EH (cell line): ENCODE measurements at places on chromosomes 2 and 18.

- DNase-seq: peak; percentile 83
These were observed 20.5 kb upstream of the IL1RL2 start for GRCh38 chr2:102166189-102166845.

DNA sequence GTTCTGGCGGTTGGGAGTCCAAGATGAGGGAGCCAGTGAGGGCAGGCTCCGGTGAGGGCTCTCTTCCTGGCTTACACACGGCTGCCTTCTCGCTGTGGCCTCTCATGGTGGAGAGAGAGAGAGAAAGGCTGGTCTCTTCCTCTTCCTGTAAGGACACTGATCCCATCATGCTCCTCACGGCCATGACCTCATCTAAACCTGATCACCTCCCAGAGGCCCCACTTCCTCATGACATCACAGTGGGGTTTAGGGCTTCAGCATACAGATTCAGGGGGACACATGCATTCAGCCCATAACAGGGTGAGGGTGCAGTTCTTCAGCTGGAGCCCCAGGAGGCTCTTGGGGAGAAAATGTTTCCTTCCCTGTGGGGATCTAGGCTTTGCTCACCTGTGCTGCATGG lies 29.2 kb downstream of the AGAP1 start:
- DNase-seq: no peak

GRCh38 chr18:54506516-54507261 lies 84.4 kb upstream of the DYNAP start:
- DNase-seq: no peak

- DNase-seq: no peak
These were observed 79.5 kb downstream of the COX7A2L start for GRCh38 chr2:42281416-42282081.

DNA sequence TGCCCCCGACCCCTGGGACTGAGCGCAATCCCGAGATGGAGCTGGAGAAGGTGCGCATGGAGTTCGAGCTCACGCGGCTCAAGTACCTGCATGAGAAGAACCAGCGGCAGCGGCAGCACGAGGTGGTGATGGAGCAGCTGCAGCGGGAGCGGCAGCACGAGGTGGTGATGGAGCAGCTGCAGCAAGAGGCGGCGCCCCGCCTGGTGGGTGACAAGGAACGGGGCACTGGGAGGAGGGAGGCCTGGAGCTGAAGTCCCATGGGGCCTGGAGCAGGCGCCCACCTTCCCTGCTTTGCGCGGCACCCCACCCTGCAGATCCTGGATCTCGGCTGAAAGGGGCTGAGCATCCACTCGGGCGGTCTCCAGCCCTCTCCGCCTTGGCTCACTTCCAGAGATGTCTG lies 1.2 kb downstream of the TMEM247 start:
- no peak for DNase-seq
